ENCODE measurements at places on chromosomes 13 and 19. TPM values are rescaled to one million over a fixed set of nuclear protein-coding genes. Genes with fewer than 3 reads are reported as not detected.

The ACER1 gene
- 0.08 TPM for polyA plus RNA-seq

The CCDC169 gene
- polyA plus RNA-seq, result 5.6 TPM

The ZNF154 gene
- 24.1 TPM for polyA plus RNA-seq

The SERPINE3 gene
- polyA plus RNA-seq, result 0.19 TPM

The KLF2 gene
- 20.1 TPM for polyA plus RNA-seq

The LILRA6 gene
- polyA plus RNA-seq, result 0.37 TPM

The POP4 gene
- 73.3 TPM for polyA plus RNA-seq

The ZNF773 gene
- 14.0 TPM for polyA plus RNA-seq

The PRX gene
- polyA plus RNA-seq, result 11.1 TPM

The ZNF808 gene
- 11.1 TPM for polyA plus RNA-seq

The CABP5 gene
- polyA plus RNA-seq, result not detected

The PGLYRP1 gene
- polyA plus RNA-seq, result not detected

Data from right renal cortex interstitium (tissue), 3 donors.